Thymus (tissue), 14 donors: ENCODE measurements at places on chromosomes 12 and 14.

- no peak for DNase-seq
Observed at GRCh38 chr12:62190689-62191490, 69.3 kb upstream of the USP15 start.

DNA sequence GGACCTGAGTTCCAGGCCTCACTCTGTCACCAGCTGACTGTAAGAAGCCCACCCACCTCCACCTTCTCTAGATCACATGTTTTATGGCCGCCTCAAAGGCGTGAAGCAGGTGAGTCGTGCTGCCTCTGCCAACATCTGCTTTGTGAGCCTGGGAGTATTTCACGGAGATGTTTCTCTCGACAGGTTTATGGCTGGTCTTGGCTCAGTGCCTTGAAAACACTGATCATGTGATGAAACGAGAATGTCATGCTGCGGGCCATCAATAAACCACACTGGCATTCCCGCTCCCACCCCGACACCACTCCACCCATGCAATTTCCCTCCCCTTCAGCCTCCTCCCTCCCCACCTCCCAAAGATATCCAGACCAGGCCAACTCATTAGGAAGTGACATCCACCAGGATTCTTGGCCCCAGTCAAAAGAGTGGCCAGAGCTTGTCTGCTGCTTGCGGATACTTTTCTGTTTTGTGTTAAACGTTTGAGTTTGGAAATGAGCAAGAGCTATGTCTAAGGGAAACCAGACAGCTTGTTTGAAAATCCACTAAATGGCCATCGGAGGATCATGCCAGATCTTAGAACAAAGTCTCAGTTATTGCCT, 53.8 kb upstream of the NTF3 start:
- DNase-seq, result no peak

GRCh38 chr12:8867009-8867408, 44.6 kb downstream of the A2ML1 start:
- DNase-seq, result no peak

- DNase-seq, result no peak
Observed at GRCh38 chr12:54036620-54037359, 3.9 kb downstream of the HOXC5 start.

- DNase-seq, result no peak
Observed at GRCh38 chr14:74218462-74218861, 20.8 kb upstream of the VSX2 start.

DNA sequence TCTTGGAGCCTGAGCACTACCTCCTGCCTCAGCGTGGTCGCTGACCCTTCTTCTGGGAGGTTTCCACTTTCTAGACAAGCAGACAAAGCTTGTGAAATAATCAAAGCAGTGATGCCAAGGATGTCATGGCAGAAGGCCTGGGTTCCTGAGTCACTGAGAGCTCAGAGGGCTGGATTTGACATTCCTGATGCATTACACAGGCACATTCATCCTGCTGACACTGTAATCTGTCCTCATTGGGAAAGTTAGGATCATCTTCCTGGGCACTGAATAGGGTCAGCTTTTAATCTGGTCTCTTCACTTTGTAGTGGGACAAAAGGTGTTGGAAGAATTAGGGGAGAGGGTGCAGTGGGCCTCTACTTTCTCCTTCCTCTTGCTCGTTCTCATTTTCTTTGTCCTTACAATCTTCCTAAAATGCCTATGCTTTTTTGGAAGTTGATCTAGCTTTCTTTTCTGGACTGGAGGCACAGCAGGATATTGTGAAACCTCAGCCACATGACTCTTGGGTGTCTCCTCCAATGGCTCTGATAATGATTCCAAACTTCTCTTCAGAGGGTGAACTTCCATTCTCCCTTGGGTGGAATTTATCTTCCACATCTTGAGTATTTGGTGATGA, 29.6 kb downstream of the EEA1 start:
- DNase-seq, result no peak

DNA sequence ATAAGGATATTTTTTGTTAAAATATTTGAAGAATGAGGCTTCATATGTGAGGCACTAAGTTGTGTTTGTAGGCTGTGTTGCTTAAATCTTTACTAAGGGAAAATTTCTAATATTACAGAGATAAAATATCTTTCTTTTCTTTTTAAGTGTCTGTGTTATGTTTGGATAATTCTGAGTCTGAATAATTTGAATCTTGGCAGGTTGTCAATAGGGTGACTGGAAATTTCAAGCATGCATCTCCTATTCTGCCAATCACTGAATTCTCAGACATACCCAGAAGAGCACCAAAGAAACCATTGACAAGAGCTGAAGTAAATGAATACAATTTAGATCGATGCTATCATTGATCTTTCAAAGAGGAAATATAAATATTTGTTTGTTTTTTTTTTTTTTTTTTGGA, 29.4 kb downstream of the TMPO start:
- DNase-seq, result no peak

DNA sequence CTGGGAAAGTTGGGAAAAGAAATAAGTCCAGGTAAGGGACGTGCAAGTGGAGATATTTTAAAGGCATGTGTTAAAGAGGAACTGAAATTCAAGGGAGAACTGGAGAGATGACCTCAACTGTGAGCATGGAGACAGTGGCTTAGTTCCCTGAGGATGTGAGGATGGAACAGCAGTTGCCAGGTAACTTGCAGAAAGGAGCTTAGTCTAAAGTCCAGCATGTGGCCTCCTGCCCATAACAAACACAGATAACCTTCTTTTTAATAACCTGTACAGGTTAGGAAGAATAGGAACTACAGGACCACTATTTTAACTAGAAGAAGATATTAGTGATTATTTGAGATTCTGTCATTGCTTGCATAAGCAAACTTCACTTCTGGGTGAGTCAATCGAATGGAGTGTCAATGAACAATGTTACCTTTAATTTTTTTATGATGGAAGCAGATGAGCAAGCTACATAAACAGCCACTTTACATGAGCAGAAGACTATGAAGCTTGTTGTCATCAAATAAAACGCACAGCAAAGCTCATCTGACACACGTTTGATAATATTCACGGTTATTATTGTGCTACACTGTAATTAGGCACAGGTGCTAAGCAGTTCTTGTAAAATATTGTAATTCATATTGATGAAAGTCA, 291.7 kb upstream of the DDHD1 start:
- DNase-seq, result no peak

DNA sequence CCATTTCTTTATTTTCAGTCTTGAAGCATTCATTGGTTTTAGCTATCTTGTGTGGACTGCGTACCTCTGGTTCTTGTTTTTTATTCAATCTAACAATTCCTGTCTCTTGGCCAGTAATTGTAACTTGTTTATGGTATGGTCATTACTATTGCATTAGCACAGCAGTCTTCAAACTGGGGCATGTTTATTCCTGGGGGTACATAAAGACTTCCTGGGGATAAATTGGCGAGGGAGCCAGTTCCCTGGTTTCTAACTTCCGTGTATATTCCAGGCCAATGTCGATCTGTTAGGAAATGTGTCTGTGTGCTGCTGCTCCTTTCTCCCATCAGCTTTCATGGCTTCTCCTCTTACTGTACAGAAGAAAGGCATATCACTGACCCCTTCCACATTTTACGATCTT, 13.7 kb upstream of the EVL start:
- no peak for DNase-seq

DNA sequence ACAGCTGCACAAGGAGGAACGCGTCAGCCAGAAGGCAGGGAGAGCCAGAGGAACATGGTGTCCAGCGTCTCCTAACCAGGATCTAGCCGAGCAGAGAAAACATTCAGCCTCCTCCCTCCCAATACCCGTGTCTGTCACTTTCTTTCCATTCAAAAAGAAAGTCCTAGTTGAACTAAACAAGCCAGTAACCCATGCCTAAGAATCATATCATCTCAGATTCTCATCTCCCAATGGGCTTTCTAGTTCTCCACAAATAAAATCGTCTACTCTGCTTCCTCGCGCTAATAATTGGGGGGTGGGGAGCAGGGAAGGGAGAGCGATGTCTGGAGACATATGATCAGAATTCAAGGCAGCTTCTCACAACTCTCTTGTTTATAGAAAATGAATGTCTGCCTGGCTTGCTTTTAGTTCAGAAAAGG, 7.4 kb downstream of the NKX2-1 start:
- DNase-seq, result no peak

DNA sequence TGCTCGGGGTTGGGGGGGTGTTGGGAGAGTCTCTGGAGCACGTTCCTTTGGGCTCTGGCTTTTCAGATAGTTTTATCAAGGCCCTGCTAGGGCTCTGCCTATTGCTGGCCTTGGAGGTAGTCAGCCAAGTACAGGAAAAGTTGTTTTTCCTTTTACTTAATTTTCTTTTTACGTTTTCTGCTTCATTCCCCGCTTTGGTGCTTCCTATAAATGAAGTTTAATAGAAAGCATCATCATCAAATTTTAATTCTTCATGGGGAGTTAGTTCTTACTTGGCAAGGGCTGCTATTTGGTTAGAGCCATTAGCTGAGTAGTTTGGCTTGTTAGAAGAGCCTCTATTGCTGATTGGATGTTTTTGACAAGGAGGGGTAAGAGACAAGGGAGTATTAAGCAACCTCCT, 15.1 kb upstream of the ADAM21 start:
- DNase-seq, result no peak

DNA sequence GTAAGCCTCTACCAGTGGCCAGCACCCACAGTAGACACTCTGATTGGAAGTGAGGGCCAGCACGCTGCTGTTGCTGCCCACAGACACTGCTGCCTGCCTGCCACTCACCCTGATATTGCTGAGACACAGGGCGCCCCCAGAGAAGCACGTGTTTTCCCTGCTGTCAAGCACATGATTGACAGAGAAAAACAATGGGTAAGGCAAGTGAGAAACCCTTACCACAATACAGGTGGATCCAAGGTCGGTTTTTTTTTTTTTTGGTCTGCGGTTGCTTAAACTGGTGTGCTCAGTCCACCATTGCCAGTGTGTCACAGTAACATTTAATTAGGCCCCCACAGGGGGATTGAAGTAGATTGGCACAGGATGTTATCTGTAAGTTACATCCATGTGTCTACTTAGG, 65.9 kb downstream of the WDR20 start:
- DNase-seq, result no peak
